ENCODE measurements at places on chromosomes 11 and 22.

- DNase-seq = peak; percentile 13
These were observed 24.0 kb downstream of the SLCO2B1 start for GRCh38 chr11:75174781-75175370.

GRCh38 chr22:46504584-46504983 is 32.8 kb downstream of the CELSR1 start:
- no peak for DNase-seq

DNA sequence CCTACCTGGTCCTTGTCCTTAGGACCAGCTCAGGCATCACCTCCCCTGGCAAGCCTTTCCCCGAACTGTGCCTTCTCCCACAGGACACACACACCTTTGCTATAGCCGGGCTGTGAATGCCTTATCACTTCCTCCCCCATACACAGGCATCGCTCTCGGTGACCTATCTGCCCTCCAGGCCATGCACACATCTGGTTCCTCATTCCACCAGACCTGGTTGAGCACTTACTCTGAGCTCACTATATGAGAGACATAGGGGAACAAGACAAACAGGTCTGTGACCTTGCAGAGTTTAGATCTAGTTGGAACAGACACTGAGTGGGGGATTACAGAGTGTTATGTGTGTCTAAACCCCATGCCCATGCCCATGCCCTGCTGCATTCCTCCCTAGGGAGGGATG is 3.1 kb upstream of the BCR start:
- no peak for DNase-seq

DNA sequence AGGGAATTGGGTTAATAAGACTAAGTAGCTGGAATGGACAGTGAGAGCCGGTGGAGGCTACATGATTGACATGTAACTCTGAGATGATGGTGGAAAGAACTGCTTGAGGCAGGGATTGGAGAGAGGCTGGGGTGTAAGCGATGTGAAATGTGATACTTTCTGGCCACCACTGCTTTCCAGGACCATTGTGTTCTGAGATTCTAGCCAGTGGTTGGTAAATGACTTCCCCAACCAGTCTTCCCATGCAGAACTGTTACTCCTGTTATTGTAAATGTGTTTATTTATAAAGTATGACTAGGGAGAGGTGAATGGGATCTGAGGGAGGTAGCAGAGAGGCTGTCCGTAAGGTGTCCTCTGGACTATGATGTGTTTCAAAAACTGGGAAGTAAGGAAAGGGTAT is 18.1 kb downstream of the EXT2 start:
- no peak for DNase-seq

GRCh38 chr11:27401833-27402316 is 38.9 kb upstream of the CCDC34 start:
- DNase-seq = no peak

GRCh38 chr11:72602250-72602904 is 71.8 kb downstream of the PDE2A start:
- no peak for DNase-seq

- DNase-seq = no peak
These were observed 7.1 kb upstream of the VSTM5 start for GRCh38 chr11:93857413-93858120.

DNA sequence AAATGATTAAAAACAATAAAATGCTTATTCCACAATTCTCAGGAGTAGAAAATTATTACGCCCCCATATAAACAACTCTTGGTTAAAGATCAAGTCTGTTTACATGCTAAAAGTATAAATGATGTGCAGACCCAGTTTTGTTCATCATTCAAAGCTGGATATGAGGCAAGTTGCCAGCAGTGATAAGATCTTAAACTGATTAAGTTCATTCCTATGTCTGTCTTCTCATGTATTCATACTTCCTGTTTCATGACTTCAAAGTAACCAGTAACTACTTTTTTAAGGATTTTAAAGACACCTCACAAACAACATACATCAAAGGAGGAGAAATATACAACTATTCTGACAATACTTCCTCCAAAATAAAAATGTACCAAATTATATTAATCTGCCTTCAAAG is 55.0 kb upstream of the ARHGAP32 start:
- peak; percentile 78 for DNase-seq

All from HFFc6 (cell line).